Activated T-cell treated with anti-CD3 and anti-CD28 coated beads for 24 hours (primary cell): ENCODE measurements at places on chromosomes 1 and 21.

GRCh38 chr1:1021010-1021919 is 1.3 kb downstream of the AGRN start:
- no peak for DNase-seq

DNA sequence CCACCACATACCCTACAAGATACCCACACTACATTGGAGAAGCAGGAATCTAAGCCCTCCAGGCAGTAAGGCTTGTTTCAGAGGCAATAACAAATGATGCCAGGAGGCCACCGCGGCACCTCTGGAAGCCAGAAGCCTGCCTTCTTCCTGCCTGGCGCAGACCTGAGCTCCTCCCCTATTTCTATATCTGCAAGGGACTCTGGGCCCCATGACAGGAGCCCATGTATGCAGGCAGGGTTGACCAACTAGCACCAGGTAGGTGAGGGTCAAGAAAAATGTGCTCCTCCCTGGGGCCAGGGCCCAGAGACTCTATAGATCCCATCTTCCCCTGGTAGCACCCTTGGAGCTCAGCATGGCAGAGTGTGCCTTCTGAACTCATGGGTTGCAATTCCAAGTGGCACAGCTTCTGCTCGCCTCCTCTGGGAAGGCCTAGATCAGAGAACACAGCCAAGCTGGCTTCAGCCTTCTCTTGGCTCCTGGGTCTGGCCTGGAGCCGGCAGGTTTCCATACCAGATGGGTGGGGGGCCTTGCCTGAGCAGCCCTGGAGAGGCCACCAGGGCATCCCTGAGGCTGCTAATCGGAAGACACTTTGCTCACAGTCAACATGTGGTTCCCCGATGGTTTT is 85.1 kb downstream of the STUM start:
- DNase-seq: no peak

GRCh38 chr1:234697741-234698140 is 87.8 kb upstream of the IRF2BP2 start:
- no peak for DNase-seq

DNA sequence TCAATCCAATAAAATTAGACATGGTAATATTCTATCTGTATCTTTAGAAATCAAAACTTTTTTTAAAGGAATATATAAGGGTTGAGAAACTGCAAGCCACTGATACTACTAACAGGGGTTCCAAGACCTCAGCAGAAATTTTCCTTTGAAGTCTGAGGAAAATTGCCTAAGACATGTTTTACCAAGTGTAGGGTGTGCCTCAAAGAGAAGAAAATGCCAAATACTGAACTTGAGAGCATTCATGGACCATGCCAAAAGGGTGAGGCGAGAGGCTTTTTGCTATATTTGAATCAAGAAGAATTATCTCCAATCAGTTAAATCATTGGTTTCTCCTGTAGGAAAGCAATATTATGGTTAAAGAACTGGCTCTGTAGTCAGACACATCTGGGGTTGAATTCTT is 207.9 kb upstream of the B3GALT2 start:
- DNase-seq: no peak

- DNase-seq: no peak
Measured at GRCh38 chr1:229349463-229350385, 6.9 kb upstream of the CCSAP start.

DNA sequence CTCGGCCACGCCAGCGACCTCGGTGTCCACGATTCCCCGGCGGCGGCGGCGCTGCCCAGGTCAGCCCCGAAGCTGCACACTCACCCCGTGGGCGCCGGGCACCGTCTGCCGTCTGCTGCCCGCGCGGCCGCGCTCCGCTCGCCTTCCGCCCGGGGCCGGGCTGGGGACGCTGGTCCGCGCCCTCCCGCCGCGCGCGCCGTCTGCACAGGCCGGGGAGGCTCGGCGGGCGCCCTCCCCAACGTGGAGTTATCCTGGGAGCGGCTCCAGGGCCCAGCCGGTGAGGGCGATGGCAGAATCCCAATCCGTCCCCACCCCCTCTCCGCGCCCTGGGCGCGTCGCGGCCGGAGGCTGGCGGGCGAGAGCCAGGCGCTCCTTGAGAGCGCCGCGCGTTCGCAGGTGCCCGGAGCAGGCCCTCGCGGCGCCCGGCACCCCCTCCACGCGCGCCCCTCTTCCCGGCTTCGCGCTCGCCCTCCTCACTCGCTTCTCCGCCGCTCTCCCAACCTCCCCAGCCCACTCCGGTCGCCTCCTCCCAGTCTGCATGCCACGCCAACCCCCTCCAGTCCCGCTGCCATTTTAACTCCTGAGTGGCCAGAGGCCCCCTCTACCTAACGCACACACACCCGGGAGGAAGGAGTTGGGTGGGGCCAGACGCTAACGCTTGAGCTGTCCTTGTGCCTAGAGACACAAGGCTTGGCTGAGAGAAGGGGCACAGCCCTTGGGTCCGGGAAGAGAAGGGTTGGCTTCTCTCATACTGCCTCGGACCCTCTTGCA is at the start of gene LRRN2:
LRRN2 (minus strand) TSS at position 503 of the 771 bp plus-strand sequence. CDS start 65,746 bp downstream, outside the sequence.
- no peak for DNase-seq

- no peak for DNase-seq
Measured at GRCh38 chr1:4603295-4604110, 50.9 kb upstream of the AJAP1 start.

- DNase-seq: no peak
Measured at GRCh38 chr1:190376044-190376443, 101.6 kb downstream of the BRINP3 start.

- no peak for DNase-seq
Measured at GRCh38 chr1:218165701-218166114, 119.4 kb upstream of the RRP15 start.

GRCh38 chr1:199909137-199909536 is 118.4 kb upstream of the NR5A2 start:
- no peak for DNase-seq

- DNase-seq: no peak
Measured at GRCh38 chr21:44375281-44375651, 21.8 kb downstream of the TRPM2 start.

GRCh38 chr1:33007190-33008050 is 29.3 kb downstream of the AK2 start:
- no peak for DNase-seq

DNA sequence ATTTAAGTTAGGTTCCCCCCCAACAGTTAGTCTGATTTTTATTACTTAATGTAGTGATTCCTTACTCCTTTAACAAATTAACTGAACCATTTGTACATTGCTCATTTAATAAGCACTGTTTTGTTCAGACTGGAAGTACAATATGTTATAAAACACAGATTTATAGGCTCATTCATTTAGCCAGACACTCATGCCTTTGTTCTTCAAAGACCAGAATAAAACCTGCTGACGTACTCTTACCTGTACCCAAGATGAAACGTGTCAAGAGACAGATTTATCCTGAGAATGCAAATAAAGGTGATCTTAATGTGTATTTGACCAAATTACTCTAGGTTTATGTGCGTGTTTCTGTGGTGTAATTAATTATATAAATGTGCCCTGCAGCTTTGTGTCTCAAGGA is 92.8 kb downstream of the INTS7 start:
- no peak for DNase-seq

- DNase-seq: no peak
Measured at GRCh38 chr1:107952989-107953388, 12.0 kb downstream of the VAV3 start.
